ENCODE measurements at places on chromosomes 7 and 10.

- no peak for DNase-seq
Observed at GRCh38 chr7:50262916-50263690, 41.4 kb upstream of the IKZF1 start.

DNA sequence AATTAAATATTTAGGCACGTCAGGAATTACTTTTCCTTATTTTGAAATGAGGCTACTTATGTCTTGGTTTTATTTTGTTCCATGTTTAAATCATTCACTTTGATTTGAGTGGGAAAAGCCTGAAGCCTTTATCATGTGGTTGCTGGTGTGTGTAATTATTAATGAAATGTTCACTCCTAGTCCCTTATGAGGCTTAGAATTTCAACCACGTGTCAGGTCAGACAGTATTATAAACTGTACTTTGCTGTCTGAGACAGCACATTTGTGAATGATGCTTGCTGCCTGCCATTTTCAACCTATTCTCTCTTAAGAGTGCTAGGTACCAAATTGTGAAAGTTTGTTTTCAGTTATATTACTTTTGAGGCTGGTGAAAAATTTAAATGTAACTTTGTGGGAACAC is 58.9 kb downstream of the COL17A1 start:
- DNase-seq = no peak

GRCh38 chr10:78856421-78856820 is 212.3 kb upstream of the ZMIZ1 start:
- no peak for DNase-seq

DNA sequence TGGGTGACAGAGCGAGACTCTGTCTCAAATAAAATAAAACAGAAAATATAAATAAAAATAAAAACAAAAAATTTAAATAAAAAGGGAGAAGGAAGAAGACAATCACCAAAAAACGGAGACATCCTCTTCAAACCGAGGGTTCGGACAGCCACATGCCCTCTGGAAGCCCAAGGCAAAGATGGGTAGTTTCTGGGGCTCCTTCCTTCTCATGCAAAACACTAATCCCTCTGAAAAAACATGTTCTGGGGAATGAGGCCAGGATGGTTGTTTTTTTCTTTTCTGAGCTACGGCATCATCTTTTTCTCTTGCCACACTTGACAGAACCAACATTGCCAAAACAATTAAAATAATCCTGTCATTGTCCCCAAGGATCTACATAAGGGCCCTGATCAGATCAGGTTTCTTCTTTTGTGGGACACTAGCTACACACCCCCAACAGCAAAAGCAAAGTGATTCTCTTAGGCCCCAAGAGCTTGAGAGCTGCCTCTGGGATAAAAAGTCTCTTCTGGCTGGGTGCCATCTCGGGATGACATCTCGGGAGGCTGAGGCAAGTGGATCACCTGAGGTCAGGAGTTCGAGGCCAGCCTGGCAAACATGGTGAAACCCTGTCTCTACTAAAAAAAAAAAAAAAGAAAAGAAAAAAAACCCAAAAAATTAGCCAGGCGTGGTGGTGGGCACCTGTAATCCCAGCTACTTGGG is 14.2 kb upstream of the POR start:
- DNase-seq = no peak

- no peak for DNase-seq
Observed at GRCh38 chr10:96306516-96306915, 2.3 kb downstream of the DNTT start.

DNA sequence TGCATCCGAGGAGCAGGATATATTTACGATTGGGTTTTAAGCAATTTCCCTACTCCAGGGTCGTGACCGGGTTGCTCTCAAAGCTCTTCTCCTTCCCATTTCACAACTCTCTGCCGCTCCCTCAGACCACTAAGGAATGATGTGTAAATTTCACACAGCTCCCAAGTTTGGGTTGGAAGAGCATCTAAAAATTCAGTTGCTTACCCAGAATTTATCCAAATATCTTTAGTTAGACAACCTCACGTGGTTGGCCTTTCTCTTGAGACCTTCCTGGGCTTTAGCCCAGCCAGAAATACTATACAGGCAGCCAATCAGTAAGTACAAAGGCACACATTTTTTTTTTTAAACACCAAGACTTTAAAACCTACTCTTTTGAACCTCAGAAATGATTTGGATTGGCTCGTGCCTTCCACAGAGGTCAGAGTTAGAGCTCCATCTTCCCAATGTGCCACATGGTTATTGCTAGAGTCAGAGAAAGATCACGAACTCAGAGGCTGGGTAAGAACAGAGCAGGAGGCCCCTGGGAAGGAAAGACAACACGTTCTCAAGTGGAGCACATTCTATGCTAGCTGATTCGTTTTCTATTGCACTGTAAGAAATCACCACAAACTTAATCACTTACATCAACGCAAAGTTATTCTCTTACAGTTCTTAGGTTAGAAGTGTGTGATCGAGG is 335.4 kb upstream of the MGMT start:
- no peak for DNase-seq

DNA sequence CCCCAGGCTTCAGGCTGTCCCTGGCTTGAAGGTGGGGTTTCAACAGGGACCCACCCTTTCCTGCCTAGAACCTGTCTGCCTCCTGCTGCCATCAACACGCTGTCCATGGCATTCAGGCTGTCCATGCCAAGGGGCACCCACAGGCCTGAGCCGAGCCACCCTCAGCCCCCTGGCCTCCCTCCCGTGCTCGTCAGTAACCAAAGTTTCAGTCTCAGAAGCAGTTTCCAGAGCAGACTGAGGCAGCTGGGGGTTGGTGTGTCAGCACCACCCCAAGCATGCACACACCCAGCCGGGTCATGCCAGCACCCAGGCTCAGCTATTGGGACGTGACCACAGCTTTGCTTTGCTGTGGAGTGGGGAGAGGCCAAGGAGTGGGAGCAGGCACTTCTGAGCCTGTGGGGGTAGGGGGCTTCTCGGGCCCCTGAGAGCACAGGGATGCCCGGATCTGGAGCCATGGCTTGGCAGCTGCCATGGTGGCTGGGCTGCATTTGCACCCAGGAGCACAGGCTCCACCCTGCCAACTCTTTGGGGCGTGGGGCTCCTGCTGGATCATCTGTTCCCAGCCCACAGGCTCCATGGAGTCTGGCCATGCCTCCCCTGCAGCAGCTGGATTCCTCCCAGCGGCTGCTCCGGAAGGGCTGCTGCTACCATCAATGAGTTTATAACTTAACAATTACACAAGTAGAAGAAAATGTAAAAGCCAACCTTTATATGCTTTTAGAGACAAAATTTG is 314.5 kb upstream of the SEMA3C start:
- no peak for DNase-seq

- no peak for DNase-seq
Observed at GRCh38 chr10:48274636-48275035, at the start of gene FRMPD2. FRMPD2 (minus strand) TSS chr10:48274696; CDS start chr10:48274567, 129 bp downstream.

DNA sequence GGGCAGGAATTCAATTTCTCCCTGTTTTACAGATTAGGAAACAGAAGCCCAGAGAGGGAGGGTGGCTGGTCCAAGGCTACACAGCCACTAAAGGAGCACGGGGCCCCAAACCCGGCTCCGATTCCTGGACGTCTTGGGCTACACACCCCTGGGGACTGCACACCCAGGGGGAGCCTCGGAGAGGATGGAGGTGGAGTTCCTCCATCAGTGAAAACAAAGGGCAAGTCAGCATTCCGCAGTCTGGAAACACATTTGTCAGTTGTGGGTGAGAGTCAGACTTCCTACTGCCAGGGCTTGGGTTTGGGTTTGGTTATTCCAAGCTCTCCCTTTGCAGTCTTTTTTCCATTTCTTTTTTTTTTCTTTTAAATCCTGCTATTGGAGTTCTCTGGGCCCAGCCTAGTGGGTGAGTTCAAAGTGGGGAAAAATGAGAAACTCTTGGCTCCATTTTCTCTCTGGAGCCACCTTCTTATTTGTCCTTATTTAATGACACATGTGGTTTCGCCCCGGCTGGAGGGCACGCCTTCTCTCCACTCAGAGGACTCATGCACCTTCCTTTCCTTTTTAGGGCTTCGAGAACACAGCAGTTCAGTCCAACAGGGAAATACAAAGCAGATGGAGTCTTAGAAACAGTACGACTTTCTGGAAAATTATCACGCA is 59.9 kb upstream of the AQP1 start:
- no peak for DNase-seq

- peak; percentile 52 for DNase-seq
Observed at GRCh38 chr7:108246227-108246837, 116.2 kb upstream of the LAMB4 start.

GRCh38 chr10:101120884-101121653 is 10.0 kb upstream of the TLX1 start:
- DNase-seq = no peak

DNA sequence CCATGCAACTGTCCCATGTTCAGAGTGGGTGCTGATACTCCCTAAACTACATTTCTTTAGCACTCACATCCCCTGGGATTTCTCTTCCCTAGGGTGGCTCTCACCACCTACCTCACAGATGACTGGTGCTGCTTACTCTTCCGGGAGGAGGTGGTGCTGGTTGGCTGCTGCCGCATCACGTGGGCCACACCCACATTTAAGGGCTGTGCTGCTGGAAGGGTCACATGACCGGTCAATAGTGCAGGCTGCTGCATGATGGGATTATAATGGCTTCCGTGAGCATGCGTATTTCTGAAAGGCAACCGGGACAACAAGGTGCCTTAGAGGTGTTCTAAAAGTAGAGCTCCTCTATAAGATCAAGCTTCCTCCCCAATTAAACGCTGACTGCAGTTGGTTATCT is 76.8 kb downstream of the CLEC2L start:
- no peak for DNase-seq

GRCh38 chr10:2948127-2948854 is 119.1 kb upstream of the PFKP start:
- no peak for DNase-seq

DNA sequence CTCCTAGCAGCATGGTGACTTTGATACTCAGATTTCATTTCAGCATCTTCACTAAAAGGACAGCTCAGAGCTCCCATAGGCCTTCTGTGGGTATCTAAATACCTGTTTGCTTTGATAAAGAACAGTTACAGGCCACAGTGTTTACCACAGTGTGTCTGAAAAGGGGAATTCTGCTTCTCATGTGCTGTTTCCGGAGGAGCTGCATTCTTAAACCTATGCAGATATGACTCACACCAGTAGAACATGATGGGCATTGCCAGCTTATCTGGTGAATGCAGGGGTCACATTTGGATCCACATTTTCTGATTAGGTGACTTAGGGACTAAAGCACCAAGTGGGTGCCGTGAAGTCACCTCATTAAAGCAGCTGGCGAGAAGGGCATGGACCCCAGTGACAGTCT is 52.6 kb downstream of the TRRAP start:
- no peak for DNase-seq

GRCh38 chr7:111980725-111981124 is 225.5 kb downstream of the DOCK4 start:
- DNase-seq = no peak

- DNase-seq = no peak
Observed at GRCh38 chr10:53108317-53108934, 335.8 kb upstream of the MBL2 start.

DNA sequence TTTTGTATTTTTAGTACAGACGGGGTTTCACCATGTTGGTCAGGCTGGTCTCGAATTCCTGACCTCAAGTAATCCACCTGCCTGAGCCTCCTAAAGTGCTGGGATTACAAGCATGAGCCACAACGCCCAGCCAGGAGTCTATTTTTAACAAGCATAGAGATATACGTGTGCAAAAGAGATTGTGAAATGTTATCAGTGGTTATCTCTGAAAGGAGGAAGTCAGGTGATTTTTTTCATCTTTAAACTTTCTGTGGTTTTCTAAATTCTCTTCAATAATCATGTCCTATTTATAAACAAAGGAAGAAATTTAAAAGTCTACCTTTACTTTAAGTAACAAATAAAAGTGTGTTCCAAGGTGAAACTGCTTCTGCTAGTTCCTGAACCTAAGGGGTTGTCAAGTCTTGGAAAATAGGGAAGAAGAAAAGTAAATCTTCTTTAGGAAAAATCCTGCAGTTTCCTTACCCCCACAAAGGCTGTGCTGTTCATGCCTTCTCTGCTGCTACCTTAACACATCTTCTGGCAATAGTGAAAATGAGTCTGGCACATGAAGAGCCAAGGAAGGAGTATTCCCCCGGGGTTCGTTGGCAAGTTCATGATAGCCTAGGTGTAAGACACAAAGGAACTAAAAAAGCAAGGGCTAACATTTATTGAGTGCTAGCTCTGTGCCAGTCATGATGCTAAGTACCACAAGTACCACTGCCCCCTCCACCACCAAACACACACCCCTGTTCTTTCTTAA is 51.1 kb downstream of the CYP26A1 start:
- DNase-seq = no peak

DNA sequence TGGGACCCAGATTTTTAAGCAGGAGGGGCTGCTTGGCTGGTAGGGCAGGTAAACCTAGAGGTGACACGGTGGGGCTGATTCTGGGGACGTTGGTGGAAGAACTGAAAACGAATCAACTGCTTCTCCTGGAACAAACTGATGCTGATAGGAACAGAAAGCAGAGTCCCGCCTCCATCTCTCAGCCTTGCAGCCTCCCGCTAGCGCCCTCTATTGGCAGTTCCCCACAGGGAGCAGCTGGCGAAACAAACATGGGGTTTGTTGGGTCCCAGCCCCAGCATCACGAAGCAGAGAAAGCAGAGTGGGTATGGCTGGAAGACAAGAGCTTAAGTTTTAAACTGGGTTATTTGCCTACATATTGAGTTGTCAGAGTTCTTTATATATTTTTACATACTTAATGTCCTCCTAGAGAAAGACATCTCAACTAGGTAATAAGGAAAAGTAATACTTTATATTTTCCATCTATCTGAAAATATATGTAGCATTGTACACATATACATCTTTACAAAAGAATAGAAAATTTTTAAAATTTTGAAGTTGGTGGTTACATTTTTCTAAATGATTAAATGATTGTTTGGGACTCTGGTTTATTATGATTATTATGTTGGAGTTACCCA is 42.3 kb upstream of the FOXI2 start:
- no peak for DNase-seq

GRCh38 chr7:29442146-29442545 is 121.5 kb upstream of the PRR15 start:
- no peak for DNase-seq

DNA sequence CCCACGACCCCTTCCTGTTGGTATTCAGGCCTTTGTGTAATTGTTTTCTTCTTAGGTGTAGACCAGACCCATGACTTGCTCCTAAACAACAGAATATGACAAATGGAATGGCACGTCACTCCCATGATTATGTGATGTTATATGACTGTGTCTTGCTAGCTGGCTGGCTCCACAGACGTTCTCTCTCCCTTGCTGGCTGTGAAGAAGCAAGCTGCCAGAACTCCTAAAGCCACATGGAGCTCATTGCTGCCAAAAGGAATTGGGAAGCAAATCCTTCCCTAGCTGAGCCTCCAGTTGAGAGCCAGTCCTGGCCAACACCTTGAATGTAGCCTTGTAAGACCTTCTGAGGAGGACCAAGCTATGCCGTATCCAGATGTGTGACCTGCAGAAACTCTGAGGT is 74.2 kb downstream of the RAB18 start:
- DNase-seq = no peak
